ENCODE measurements at places on chromosomes 1 and 21.

DNA sequence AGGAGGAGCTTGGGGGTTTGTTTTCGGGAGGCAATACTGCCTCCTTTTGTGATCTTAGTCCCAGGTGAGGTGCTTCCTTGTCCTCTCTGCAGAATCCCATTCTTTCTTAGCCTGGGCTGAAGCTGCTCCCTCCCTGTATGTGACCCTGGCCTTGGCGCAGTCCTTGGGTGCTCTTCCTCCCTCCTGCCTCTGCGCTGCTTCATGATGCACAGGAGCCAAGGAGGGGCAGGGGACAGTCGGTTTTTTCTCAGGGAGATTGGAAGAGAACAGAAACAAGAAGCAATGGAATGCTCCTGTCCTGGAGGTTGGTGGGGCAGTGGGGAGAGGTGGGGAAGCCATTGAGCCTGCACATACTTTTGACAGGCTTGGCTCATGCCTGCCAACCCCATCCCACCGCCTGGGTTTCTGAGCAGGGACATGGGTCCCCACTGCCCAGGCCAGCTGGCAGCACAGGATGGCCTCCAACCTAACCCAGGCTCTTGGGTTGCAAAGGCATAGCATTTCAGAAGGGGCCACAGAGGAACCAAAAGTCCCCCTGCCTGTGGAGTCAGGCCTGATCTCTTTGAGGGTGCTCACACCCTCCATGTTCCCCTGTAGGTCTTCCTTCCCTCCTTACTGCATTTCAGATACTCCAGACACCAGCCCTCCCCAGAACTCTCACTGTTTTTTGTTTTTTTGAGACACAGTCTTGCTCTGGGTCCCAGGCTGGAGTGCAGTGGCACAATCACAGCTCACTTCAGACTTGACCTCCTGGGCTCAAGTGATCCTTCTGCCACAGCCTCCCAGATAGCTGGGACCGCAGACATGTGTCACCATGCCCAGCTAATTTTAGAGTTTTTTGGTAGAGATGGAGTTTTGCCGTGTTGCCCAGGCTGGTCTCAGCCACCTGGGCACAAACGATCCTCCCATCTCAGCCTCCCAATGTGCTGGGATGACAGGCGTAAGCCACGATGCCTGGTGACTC lies 16.1 kb downstream of the IL6R start:
- DNase-seq, result no peak

- DNase-seq, result no peak
Measured at GRCh38 chr1:154148807-154149206, 6.1 kb downstream of the NUP210L start.

DNA sequence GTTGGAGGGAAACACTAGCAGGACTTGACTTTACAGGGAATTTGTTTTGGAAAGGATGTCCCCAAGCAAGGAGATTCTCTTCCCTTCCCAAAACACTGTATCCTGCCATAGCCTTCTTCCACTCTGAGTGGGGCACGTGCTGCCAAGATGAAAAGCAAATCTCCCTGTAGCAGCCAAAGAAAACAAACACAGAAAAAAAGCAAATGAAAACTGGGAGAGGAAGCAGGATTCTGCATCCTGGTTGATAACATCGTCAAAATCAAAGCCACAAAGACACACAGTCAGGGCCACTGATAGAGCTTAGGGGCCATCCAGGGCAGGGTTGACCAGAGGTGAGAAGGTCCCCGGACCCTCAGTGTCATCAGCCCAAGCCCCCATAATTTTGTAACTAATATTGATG lies 16.0 kb upstream of the MTARC2 start:
- DNase-seq, result no peak

- DNase-seq, result no peak
Measured at GRCh38 chr1:212207822-212208520, 77.2 kb upstream of the PPP2R5A start.

- DNase-seq, result no peak
Measured at GRCh38 chr1:44908427-44908826, 65.4 kb upstream of the PTCH2 start.

- DNase-seq, result no peak
Measured at GRCh38 chr1:213998785-213999184, 11.0 kb downstream of the PROX1 start.

DNA sequence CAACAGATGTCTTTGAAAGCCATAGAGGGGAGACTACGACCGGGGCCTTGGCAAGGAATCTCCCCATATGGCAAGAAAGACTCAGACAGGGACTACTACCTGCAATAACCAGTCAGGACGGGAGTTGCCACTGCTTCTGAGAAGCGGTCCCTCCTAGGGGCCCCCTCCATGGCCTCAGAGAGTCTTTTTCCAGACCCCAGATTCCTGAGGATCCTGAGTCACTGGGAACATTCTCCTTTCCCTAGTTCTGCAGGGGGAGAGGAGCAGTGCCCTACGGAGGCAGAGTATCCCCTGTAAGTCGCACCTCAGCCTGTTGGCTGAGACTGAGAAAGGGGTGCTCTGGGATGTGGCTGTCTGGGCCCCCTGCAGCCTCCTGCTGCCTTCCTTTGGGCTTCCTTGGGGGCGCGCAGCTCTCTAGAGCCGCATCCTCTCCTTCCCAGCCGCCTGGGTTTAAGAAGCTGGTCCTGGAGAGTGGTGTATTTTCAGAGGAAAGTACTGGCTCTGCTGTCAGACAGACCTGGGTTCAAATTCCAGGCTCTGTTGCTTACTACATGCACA lies 7.8 kb downstream of the GLIS1 start:
- no peak for DNase-seq

DNA sequence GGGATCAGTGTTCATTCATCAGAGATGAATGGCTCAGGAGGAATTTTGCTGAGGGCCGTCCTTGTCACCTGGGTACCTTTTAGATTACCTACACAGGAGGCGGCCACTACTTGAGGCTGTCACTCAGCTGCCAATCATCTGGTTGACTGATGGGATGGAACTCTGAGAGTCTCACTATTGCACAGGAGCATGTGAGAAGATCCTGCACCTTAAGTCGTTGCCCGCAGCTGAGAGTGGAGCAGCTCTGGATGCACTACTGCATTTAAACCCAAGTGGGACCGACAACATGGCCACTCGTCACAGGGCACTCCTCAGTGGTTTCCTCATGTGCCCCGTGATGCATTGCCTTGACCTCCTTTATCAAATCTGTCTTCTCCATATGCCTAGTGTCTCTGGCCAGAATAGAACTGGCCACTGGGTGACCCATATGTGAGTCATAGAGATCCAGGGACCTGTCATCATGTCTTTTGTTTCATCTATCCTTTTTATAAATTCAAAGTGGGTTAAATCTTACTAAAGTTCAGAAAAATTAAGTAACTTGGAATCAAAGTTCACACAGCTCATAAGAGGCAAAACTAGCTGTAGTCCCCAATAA lies 165.5 kb downstream of the ZSCAN20 start:
- DNase-seq, result no peak

DNA sequence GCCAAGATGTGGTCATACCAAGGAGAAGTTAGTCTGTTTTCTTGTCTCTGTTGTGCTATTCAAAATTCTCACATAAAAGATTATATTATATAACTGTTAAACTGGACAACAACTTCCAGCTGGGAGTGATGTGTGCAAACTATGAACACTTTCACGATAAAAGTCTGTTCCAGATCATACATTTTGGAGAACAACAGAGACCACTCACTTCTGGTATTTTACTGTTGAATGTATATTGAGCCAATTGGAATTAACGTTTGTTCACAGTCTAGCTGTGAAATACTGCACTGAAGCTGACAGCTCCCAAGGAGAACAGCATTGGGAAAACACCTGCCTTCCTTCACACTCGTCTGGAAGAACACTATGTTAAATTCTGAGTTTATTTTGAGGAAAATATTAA lies 860 bp upstream of the SHCBP1L start:
- no peak for DNase-seq

GRCh38 chr1:19313961-19314882 lies 2.1 kb downstream of the SLC66A1 start:
- DNase-seq, result no peak

DNA sequence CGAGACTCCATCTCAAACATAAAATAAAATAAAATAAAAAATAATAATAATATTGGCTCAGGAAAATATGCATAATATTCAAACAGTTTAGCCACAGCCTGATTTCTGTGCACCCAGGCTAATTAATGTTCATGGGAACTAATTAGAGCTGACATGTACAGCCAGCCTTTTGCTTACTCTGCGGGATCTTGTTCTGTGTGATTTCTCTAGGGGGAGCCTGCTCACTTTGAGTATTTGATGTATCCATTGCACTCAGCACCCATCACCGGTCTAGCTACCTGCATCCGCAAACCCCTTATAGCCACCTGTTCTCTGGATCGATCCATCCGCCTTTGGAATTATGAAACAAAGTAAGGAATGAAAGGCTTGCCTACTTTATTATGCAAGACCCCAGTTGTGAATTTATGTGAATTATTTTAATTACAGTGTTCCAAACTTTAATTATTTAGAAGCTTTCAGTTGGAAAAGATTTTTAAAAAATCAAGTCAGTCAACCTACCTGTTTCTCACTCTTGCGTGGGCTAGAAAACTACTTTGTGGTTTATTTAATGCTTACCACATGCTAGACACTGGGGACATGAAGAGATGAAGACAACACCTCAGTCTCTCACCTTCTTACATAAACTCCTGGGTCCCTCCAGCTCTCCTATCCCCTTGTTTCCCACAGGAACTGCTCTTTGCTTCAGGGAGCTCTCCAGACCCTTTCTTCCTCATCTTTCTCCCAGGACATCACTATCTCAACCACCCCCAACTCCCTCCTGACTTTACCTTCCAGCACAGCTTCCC lies 25.4 kb downstream of the CFAP57 start:
- DNase-seq, result no peak

DNA sequence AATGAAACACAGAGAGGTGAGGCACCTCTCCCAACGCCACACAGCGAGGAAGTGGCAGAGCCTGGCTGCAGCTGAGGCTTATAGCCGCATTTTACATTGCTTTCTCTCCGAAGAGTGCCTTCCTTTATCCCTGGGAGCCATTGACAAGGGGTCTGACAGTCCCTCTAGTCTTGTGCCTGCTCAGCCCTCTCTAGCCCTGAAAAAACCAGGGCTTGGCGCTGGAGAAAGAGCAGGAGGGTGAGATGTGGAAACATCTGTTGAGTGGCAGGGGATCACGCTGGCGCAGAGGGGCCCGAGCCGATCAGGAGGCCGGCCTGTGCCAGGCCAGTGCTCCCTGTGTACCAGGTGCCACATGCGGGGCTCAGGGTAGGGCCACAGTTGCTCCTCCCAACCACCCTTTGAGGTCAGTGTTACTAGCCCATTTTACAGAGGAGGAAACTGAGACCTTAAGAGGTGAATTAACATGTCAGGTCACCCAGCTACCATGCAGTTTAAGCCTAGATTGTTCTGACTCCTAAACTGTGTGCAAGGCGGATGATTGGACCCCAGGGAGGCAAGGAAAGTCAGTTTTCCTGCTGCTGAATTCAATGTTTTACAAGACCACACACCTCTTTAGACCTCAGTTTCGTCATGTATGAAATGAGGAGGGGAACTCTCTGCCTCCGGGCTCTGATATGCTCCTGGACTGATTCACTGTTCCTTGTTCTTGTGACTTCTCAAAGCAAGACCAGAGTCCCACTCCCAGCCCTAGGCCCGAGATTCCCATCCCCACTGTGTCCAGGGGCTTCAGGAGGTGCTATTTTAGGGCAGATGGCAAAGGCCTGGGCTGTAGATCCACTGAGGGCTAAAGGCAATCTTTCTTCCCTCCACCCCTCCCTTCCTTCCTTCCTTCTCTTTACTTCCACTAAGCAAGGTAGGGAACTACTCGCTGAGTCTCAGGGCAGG lies 28.0 kb upstream of the RUNX3 start:
- no peak for DNase-seq

DNA sequence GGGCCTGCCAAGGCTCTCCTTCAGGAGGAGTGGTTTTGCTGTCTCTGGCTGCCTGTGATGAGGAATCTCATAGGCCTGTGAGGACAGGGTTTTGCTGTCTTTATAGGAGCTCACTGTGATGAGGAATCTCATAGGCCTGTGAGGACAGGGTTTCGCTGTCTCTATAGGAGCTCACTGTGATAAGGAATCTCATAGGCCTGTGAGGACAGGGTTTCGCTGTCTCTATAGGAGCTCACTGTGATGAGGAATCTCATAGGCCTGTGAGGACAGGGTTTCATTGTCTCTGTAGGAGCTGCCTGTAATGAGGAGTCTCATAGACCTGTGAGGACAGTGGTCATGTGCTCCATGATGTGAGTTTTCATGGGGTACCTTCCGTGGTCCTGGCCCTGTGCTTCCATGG lies 29.0 kb downstream of the CLIC6 start:
- DNase-seq, result no peak

DNA sequence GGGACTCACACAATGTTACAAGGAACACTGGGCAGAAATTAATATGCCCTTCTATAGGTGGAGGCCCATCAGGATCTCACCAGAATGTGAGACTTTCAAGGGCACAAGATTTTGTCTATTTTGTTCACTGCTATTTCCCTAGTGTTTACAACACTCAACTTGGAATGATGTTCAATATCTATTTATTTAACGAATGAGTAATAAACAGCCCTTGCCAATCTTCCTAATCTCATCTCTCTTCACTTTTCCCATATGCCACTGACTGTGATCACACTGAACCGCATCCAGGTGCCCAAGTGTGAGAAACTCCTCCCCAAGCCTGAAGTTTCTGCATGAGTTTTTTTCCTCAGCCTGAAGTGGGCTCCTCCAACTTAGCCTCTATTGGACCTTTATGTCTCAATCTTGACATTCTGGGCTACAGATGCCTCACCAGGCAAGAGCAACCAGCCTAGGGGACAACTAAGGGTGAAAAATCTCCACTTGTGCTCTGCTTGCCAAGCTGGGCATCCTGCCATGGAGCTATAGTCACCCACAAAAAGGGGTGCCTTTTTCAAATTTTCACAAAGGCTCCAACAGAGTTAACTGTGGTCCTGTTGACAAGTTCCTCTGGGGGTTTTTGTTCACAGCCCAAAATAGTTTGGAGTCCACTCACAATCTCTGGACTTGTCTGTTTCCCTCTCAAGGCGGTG lies 105.6 kb downstream of the PLPP3 start:
- DNase-seq, result no peak

DNA sequence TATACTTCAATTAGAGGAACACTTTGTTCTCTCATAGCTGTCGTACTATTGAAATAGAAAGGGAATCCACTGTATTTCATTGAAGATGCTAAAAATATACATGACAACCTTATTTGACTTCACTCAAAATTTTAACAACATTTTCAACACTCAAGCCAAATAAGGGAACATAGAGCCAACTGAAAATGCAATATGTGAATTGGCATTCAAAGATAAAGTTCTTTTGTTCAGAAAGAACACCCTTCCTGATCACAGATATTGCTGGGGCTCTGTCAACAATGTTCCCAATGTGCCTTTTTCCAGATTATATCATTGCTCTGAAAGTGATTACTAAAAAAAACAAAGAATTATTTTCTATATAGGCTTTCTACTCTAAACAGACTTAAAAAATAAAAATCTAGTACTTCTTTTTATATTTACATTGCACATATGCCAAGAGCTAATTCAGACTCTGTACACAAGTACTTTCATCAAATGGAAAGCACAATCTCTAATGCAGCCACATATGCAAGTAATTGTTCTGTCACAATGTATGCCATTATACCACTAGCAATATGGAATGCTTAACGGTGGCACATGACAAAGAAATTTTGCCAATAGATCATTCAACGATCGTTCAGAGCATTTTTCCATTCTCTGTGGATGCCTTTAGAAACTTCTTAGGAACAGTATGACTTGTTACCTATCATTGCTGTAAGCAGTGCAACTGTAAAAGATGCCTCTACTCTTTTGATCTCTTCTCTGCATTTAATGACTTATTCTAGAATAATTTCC lies 171.0 kb downstream of the EIF4G3 start:
- DNase-seq, result no peak

GRCh38 chr1:10522322-10522860 lies 47.6 kb downstream of the PEX14 start:
- DNase-seq, result no peak
